ENCODE measurements at places on chromosomes 3 and 15.

DNA sequence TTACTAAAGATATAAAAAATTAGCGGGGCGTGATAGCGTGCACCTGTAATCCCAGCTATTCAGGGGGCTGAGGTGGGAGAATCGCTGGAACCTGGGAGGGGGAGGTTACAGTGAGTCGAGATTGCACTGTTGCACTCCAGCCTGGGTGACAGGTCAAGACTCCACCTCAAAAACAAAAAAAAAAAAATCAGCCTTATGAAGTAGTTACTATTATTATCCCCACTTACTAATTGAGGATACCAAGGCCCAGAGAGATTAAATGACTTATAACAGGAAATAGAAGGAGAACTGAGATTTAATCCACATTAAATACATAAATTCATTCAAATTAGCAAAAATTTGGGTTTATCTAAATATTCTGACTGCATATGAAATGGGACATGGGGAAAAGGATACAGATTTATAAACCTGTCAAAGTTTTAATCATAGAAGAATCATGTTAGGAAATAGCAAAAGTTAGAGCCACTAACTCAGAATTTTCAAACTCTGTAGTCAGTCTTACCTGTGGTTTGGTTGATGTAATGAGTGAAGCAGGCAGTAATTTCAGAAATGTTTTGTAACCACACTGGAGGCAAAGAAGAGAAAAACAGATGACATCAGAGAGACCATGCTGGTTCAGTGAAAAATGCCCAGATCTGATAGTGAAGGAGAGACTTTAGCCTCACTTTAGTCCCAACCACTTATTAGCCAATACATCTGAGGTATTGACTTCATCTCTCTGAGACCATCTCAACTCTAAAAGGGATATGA lies 25.0 kb upstream of the ACAP2 start:
- no peak for DNase-seq

- DNase-seq = no peak
Observed at GRCh38 chr15:60635507-60636352, 156.8 kb upstream of the ICE2 start.

DNA sequence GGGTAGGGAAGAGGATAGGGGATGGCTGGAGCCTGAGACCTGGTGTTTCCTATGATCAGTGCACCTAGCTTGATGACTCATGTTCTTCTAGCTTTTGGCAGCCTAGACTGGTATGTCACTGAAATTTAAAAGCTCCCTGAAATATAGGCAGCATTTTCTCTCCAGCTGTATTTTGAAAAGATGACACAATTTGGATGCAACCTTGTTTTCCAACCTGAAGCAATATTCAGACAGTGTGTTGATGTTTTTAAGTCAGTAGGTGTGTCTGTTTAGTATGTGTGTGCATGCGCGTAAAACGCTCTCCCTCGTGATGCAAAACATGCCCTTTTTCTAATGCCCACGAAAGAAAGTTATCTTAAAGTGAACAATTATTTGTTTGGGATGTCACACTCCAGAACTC lies 58.5 kb downstream of the RPL22L1 start:
- DNase-seq = no peak

DNA sequence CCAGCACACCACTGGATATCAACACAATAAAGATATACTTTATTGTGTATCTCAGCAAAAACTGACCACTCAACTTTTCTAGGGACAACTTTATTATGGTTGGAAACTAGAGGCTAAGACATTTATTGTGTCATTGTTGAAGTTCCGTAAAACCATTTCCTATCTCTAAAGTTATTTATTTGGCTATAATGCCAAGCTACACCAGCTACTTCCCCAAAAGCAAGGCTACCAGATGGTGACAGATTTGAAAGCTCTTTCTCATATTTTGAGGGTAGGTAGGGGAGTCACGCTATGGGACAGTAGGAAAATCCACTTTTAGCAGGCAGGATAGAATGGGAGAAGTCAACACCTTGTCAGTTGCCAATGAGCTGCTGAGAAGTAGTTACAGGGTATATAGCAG lies 834.6 kb upstream of the CFAP20DC start:
- DNase-seq = no peak

- no peak for DNase-seq
Observed at GRCh38 chr3:187709155-187709554, 6.8 kb upstream of the RTP2 start.

GRCh38 chr3:188863999-188864406 lies 307.8 kb upstream of the TPRG1 start:
- no peak for DNase-seq

DNA sequence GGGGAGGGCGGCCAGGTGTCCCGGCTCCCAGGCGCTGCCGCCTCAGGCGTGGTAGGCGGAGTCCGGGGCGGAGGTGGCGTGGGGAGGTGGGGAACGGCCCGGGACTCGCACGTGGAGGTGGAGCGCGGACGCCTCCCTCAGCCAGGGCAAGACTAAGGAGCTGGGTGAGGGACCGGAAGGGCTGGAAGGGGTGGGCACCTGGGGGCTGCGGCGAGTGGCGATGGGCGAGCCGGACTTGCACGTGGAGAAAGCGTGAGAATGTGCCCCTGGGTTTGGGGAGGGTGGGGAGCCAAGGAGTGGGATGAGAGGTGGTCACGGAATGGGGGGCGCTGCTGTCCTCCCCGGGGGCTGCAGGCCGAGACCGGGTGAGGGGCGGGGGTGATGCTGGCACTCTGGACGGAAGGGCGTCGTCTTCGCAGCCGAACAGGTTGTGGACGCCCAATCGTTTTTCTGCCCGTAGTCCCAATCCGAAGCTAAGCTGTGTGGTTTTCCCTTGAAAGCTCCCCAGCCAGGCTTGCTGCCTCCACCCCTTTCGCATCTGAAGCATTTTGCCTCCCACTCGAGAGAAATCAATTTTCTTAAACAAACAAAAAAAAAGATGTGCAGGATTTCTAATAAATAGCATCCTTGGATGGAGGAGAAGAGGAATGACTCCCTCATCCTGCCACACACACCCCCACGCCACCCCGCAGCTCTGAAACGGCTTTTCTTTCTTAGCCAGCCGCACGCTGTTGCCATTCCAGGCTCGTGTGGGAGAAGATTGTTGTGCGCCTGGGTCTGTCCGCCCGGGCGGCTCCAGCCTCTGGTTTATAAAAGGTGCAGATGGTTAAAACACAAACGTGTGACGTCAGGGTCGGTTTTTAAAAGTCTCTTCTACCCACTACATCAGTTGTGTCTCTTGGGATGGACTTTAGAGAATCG lies 62.5 kb upstream of the ANKRD28 start:
- peak; percentile 0 for DNase-seq

- DNase-seq = no peak
Observed at GRCh38 chr15:78811825-78812183, 540 bp upstream of the ADAMTS7 start.

DNA sequence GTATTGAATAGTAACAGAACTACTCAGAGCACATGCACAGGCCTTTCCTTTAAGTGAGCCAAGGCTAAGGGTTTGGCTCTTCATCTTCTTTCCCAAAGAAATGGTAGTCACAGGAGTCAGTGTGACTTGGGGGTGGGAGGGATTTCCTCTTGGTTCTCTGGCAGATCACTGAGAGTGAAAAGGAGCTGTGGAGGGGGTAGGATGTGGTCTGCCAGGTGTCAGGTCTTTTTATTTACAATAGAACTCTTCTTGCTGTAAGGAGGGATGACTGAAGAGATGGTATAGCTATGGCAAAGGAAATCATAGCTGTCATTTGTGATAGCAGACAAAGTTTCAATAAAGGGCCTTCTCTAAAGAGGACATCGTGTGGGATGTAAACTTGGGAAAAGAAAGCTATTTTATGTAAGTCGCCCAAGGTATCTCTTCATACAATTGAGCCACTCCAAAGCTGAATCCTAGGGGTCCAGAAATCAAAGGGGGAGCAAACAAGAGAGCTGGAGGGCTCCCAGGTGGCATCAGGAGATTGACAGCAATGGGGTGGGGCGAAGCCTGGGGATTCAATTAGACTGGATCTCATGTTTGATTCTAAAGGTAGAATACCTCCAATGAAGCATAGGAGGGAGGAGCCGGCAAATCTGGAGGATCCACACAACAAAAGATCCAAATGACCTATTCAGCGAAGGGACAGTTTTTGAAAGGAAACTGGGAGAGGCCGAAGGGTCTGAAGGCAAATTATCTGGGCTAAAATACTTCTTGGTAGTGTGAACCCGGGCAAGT lies 20.0 kb upstream of the CHD2 start:
- no peak for DNase-seq

DNA sequence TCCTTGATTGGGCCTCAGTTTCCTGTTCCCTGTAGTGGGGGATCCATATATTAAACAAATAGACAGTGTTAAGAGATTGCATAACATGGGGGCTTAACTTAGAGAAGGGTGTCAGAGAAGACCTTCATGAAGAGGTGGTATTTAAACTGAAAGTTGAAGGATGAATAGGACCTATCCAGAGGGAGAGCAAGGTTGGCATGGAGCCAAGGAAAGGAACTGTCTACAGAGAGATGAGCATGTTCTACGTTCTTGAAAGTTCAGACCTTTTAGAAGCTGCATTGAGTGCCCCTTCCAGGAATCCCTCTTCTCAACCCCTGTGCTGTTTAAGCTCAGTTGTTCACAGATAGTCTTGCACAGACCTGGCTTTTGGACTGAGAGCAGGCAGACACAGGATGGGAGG lies 2.4 kb downstream of the HTD2 start:
- DNase-seq = no peak

DNA sequence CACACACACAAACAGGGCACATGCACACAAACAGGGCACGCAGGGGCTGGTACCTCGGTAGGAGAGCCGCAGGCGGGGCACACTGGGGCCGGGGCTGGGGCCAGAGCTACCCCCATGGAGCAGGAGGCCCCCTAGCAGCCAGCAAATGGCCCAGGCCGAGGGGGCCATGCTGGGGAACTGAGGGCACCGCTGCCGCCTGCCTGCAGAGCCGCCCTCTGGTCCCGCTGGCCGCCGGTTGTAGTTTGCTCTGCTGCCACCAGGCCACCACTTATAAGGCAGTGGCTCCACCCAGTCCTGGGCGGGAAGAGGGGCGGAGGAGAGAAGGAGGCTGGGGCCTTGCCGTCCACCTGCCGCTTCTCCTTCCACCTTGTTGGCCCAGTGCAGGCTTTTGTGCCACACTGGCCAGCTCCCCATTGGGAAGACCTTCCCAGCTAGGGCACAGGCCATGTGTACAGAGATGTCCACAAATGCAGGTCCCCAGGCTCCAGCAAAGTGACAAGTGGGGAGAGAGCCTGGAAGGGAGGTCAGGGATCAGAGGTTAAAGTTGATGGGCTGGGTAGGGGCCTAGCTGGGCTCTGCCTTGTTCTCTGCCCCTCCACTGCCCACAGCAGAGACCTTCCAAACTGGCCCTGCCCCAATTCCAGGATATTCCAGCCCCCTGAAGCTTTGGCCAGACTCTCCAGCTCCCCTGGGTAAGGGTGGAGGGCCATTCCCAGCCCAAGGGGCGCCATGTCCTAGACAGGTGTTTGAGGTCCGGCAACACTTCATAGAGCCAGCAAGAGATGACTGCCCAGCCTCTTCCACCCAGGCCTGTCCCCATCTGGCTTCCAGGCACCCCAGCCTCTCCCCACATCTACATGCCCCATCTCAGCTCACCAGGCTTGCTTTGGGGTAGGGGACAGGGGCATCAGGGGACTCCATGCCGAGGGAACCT lies at the start of gene SEMA3G:
SEMA3G (minus strand) TSS at position 244 of the 934 bp plus-strand sequence; CDS start at position 168, 76 bp downstream.
- DNase-seq = peak; percentile 59

- DNase-seq = no peak
Observed at GRCh38 chr15:99167640-99168039, 62.8 kb downstream of the SYNM start.

DNA sequence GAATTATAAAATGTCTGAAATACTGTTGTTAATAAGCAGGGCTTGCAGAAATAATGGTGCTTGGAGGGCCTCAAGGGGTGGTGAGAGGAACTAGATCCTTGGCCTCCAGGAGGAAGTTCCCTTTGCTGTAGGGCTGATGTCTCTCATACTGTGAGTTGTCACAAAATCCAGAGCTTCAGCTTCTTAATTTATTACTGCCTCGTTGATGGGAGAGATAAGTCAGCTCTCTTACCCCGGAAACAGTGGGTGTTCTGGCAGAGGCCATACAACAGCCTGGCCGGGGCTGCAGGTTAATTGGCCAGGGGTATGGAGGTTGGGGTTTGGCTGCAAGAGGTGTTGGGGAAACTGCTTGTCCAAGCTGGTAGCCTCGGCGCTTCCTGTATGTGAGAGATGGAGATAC lies 15.5 kb downstream of the MAPKAPK3 start:
- no peak for DNase-seq

GRCh38 chr3:109563149-109563548 lies 225.8 kb upstream of the DPPA4 start:
- no peak for DNase-seq

- DNase-seq = no peak
Observed at GRCh38 chr15:30921781-30922479, 18.2 kb downstream of the FAN1 start.

DNA sequence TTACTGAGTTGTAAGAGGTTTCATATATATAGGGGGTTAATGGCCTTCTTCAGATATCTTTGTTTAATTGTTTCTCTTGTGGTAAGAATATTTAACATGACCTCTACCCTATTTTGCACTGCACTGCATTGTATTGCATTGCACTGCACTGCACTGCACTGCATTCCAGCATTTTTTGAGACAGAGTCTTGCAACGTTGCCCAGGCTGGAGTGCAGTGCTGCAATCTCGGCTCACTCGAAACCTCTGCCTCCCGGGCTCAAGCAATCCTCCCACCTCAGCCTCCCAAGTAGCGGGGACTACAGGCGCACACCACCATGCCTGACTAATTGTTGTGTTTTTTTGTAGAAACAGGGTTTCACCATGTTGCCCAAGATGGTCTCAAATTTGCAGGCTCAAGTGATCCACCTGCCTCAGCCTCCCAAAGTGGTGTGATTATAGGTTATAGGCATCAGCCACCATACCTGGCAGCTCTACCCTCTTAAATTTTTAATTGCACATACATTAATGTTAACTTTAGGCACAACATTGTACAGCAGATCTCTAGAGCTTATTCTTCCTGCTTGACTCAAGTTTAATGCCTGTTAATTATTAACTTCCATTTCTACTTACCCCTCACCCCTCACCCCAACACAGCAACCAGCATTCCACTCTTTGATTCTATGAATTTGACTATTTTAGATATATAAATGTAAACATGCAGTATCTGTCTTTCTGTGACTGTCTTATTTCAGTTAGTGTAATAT lies 38.4 kb downstream of the NEDD4 start:
- no peak for DNase-seq

DNA sequence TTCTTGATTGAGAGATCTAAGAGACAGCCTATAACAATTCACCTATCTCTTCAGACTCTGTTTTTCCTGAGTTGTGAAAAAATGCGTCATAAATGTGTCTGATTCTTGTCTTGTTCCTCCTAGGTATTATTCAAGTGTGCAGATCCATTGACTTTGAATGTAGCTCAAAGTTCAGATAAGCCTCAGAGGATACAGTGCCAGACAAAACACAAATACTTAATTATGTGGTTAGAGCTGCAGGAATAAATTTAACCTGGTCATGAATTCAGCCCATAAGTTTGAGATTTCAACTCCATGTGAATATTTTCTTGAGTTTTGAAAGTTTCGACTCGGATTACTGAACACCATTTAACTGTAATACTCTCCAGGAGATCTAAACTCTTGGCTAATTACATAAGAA lies 174.0 kb downstream of the ECT2 start:
- DNase-seq = no peak
